Stimulated activated CD8-positive, alpha-beta memory T cell treated with anti-CD3 and anti-CD28 coated beads, Interleukin-7, amount 100 ng/mL, for 24 hours (primary cell): ENCODE measurements at places on chromosomes 3 and 15.

DNA sequence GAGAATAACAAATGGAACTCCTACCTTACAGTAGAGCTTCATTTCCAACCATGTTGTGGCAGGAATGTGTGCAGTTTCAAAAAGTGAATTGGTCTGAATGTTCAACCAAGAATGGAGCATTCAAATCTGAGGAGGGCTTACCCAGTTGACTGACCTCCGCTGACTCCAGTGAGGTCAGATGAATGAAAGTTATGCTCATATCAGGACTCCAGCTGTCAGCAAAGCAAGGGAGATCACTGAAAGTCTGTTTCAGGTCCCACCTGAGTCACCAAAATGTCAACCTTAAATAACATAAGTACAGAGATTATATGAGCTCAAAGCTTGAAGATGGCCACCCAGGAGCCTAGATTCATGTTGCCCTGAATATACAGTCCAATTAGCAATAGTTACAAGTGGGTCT, 473.5 kb downstream of the RBMS3 start:
- no peak for DNase-seq

- no peak for DNase-seq
These were observed 84.9 kb upstream of the POU1F1 start for GRCh38 chr3:87361271-87361670.

- no peak for DNase-seq
These were observed 133.5 kb downstream of the ADAMTS9 start for GRCh38 chr3:64554096-64554920.

GRCh38 chr15:33860754-33861153, 107.5 kb upstream of the CHRM5 start:
- DNase-seq, result no peak

DNA sequence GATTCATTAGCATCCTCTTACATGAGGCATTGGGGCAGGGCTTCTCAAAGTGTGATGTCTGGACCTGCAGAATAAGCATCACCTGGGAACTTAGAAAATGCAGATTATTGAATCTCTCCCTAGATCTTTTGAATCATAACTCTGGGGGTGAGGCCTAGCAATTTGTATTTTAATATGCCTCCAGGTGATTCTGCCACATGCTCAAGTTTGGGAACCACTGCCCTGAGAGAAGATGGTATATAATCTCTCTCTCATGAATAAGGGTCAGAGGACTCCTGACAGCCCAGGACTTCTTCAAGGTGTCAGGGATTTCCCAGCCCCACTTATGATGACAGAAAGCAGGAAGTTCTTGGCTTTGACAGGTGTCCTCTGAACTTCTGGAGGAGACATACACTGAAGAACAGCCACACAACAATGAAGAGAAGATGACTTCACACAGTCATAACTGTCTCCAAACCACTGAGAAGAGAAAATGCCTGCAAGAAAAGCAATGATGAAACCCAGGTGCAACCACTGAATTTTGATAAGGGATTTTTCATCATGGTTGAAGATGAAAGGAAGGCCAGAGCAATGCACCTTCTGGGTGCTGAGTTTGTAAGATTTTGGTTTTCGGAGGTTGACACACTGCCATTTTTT, 211.9 kb upstream of the MRPL3 start:
- DNase-seq, result no peak

DNA sequence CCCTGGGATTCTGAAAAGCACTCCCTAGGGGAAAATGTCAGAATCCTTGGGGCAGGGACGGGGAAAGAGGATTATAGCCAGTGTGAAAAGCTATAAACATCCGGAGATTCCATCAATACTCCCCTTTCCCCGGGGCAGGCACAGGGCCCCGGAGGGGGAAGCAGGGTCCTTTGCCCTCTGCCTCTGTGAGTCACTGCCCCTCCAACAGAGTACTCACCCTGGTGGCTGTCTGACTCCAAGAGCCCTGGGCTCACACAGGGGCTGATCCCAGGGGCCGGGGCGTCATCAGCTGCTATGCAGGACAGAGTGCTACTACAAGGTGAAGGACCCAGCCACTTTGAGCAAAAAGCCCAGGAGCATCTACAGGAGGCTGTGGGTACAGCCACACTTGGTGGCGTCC, 133.0 kb upstream of the PRR20G start:
- DNase-seq, result no peak

- DNase-seq, result no peak
These were observed 7.0 kb upstream of the CTSH start for GRCh38 chr15:78951841-78952238.

GRCh38 chr3:37262816-37263393, 88.5 kb upstream of the LRRFIP2 start:
- no peak for DNase-seq

DNA sequence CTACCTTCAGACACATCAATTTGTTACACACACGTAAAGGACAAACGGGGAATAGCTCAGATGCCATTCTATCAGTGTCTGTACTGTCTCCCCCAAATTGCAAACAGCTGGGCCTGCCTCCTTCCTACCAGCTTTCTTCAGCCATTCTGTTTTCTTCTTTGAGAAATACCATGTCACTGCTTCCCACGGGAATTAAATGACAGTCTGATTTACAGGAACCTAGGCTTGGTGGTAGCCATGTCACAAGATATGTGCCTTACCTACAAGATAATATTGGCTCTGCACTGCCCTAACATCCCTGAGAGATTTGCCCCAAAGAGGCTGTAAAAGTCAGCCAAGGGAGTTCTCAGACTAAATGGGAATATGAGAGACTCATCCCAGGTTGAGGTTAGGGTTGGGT, 308.3 kb downstream of the LRTM1 start:
- no peak for DNase-seq

- no peak for DNase-seq
These were observed 46.8 kb downstream of the MGLL start for GRCh38 chr3:127775398-127776109.

GRCh38 chr15:31571676-31572075, 245.0 kb downstream of the KLF13 start:
- DNase-seq, result no peak

GRCh38 chr3:105315144-105315543, 51.6 kb upstream of the ALCAM start:
- no peak for DNase-seq

- no peak for DNase-seq
These were observed 17.0 kb downstream of the RPL39L start for GRCh38 chr3:187122261-187122660.

DNA sequence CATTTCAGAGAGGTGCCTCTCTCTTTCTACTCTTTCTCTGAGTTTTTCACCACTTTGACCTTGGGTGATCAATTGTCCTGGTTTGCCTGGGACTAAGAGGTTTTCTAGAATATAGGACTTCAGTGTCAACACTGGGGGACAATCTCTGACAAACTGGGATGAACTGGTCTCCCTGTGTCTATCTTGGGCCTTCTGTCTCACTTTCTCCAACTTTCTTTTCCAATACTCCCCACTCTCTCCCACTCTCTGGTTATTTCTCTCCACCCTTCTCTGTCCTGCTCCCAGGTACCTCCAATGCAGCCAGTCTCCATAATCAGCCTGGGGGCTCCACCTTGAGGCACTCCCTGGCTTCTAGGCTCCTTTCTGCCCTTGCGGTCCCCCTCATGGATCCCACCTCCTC, 4.7 kb upstream of the ITGA11 start:
- no peak for DNase-seq

DNA sequence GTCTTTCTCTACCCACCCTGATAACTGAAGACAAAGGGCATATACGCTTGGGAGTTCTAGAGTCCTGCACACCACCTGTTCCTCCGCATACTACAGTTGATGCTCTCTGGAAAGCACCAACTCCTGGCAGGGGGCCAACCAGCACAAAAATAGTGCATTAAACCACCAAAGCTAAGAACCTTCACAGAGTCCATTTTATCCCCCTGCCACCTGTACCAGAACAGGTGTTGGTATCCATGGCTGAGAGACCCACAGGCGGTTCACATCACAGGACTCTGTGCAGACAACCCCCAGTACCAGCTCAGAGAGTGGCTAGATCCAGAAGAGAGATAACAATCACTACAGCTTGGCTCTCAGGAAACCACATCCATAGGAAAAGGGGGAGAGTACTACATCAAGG, 114.4 kb upstream of the POU1F1 start:
- no peak for DNase-seq

GRCh38 chr3:10855871-10856662, 40.0 kb downstream of the SLC6A11 start:
- no peak for DNase-seq

DNA sequence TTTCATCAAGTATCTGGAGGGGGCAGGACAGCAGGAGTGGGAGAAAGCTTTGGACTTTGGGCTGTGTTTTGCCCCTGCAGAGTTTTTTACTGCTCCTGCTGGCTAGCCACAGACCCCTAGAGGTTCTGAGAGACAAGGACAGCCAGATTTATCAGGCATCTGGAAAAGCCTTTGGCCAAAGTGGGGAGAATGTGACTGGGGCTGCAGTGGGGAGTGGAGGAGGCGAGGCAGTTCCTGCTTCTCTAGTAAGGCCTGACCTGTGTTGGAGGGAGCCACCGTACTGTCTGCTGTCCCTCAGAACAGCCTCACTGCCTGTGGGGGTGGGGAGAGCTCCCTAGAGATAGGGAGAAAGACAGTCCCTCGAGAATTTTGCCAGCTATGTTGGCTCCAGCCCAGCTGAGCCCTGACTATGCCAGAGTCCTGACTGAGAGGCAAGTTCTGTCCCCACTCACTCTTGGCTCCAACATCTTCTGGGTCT, 2.2 kb downstream of the ALPK3 start:
- no peak for DNase-seq

- no peak for DNase-seq
These were observed 9.3 kb downstream of the MSL2 start for GRCh38 chr3:136186846-136187245.

DNA sequence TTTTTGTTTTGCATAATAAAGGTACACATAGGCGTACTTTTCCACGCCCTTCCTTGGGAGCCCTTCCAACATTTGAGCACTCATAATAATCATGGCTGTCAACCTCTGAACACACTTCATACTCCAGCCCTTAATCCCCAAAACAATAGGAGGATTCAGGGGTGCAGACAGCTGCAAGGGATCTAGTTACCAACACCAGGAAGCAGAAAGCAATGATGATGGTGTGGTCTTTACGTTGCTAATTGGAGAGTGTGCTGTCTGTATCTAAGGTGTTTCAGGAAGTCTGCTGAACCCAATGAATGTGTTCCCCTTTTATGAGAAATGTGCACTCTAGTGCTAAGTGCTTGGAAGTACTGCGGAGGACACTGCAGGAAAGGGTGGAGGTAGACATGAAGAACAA, 60.3 kb upstream of the PDZRN3 start:
- DNase-seq, result no peak

- DNase-seq, result no peak
These were observed 44.2 kb upstream of the TPM1 start for GRCh38 chr15:62998262-62998890.

DNA sequence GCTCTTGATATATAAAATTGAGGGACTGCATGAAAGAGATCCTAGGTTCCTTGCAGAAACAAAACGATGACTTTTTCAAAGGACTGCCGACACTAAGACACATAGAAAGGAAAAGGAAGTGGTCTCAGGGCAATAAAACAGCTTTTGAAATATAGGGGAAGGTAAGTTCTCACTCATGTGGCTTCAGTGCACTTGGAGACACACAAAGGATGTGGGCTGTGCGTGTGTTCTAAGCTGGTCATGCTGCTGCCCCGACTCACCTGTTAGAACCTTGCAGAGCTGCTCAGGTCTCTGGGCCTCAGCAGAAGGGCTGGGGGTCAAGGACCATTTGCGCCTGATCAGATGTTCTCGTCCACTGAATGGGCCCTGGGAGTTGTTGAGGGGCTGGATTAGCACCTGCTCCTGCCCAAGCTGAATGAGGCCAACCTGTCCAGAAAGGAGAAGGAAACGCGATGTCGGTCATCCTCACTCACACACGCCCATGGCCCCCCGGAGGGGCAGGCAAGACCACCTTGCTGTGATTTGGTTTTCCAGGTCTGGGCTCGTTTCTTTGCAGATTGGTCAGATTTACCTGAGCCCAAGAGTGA, 11.1 kb downstream of the ADAMTS17 start:
- no peak for DNase-seq

- DNase-seq, result no peak
These were observed 77.5 kb downstream of the CCNL1 start for GRCh38 chr3:157082305-157082982.

- no peak for DNase-seq
These were observed 26.8 kb downstream of the NFKBIZ start for GRCh38 chr3:101876142-101876541.

DNA sequence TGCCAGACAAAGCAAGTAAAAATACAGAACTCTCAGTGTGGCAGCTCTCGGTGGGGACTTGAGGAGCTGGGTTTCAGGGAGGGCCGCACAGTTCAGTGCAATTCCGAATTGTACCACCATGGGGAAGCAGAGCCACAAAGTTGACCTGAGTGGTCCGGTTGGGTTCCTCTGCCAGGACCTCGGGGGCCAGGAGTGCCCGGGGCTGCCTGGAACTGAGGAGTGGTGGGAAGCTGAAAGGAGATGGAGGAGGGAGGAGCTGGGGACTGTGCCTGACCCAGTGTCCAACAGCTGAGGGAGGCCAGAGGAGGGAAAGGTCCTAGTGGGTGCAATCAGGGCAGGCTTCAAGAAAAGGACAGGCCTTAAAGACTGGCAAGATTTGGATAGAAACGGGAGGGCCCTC, 32.2 kb upstream of the TRH start:
- DNase-seq, result no peak

DNA sequence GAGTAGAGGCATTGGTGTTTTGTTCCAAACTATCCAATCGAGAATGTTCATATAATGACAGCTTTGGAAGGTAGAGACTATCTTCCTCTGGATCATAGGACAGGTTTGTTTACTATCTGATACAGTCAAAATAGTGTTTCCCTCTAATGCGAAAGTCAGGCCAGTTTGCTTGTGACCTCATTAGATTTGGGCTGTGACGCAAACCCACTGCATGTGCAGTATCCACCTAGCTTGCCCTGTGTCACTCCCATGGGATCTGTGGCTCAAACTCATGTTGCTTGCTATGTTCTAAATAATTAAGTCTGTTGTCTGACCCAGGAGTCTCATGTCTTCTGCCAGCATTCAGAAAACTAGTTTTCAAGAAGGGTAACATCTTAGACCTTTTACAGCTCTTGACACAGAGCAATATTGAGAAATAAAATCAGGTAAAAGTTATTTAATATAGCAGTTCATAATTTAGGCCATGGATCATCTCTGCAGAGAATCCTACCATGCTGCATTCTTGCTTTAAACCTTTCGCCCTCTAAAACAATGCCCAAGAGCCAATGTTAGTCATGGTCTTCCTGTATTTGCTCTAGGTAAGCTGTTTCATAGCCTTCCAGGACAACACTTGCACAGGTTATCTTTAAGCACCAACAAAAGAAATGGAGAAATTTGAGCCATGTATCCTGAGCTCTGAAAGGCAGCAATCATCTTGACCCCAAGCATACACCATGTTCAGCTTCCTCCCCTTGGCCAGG, 26.4 kb downstream of the NIT2 start:
- no peak for DNase-seq
